T-cell (primary cell): ENCODE measurements at places on chromosomes 16 and 17. TPM values are rescaled to one million over a fixed set of nuclear protein-coding genes. Genes with fewer than 3 reads are reported as not detected.

The C16orf46 gene
- not detected for total RNA-seq

DNA sequence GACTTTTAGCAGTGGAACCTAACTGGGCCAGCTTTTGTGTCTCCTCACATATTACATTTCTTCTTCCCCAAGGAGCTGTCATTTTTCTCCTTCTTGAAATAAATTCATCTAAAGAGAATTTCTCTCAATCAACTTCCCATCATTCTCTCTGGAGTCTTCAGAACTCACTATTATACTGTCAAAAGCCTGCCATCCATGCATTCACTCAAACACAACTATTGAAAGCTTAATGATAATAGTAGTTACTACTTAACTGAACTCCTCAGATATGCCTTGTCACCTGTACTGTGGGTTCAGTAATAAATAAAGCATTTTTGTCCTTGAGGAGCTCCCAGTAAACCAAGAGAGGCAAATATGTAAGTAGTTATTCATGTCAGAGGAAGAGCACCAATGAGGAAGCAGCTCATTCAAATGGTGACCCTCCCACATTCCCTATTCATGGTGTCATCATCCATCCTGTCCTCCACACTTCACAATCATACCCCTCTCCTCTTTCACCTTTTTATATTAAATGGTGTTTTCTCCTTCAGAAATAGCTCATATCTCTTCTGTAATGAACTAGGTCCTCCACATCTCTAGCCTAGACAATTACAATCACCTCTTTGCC lies 162.6 kb downstream of the CA10 start:
- H3K27me3 ChIP-seq = no peaks in the 10 kb centered on the region
- no peaks in the 10 kb centered on the region for H3K36me3 ChIP-seq
- H3K27ac ChIP-seq = no peak overlapping the region
- DNase-seq = no peak

DNA sequence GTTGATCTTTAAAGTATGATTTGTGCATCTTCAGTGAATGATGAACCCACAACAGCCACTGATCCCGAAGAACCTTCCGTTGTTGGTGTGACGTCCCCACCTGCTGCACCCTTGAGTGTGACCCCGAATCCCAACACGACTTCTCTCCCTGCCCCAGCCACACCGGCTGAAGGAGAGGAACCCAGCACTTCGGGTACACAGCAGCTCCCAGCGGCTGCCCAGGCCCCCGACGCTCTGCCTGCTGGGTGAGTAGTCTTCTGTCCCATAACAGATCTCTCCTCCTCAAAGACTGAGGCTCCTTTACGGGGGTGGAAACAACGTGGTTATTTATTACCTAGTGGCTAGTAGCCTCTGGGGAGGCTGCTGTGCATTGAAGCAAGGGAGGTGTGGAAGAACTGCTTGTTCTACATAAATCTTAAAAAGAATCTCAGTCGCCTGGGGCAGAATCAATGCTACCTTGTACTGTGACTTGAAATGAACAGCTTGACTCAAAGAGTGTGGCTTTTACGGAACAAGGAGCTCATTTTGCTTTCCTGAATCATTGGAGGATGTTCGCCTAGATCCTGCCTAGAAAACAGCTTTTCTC lies 63.0 kb upstream of the CLEC18A start:
- no peaks in the 10 kb centered on the region for H3K4me1 ChIP-seq
- H3K27me3 ChIP-seq = no peaks in the 10 kb centered on the region
- no peak overlapping the region for H3K4me3 ChIP-seq
- H3K27ac ChIP-seq = no peak overlapping the region
- no peak for DNase-seq

DNA sequence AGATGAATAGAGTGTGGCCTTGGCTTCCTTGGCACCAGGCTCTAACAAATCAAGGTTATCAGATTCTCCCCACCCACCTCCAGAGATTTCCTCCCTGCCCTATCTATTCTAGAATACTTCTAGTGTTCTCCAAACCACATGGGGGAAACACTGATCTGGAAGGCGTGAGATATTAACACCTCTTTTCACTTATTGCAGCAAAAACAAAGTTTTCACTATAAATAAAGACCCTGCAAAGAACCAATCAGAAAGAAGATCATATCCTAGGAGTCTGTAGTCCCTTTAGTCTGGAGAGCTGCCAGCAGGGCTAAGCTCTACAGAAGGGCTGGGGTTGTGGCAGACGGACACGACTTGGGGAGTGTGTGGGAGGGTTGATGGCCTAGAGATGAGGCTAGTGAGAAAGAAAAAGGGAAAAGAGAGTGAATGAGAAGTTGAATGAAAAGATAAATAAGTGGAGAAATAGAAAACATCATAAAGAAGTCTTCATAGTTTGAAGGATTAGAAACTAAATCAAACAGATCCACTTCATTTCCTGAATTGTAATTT lies 8.6 kb upstream of the SKAP1 start:
- H3K27ac ChIP-seq = peak overlapping the region; percentile 88
- no peak for DNase-seq
- no peaks in the 10 kb centered on the region for H3K36me3 ChIP-seq
- no peaks in the 10 kb centered on the region for H3K27me3 ChIP-seq

- peak; percentile 23 for DNase-seq
- no peaks in the 10 kb centered on the region for H3K36me3 ChIP-seq
- peak overlapping the region; percentile 67 for H3K4me3 ChIP-seq
- no peaks in the 10 kb centered on the region for H3K27me3 ChIP-seq
- no peaks in the 10 kb centered on the region for H3K4me1 ChIP-seq
Observed at GRCh38 chr17:31008374-31009041, 37.7 kb downstream of the RNF135 start.
